ENCODE measurements at places on chromosomes 2 and 18.

GRCh38 chr2:72954376-72955227 lies 37.3 kb downstream of the EMX1 start:
- DNase-seq: no peak

DNA sequence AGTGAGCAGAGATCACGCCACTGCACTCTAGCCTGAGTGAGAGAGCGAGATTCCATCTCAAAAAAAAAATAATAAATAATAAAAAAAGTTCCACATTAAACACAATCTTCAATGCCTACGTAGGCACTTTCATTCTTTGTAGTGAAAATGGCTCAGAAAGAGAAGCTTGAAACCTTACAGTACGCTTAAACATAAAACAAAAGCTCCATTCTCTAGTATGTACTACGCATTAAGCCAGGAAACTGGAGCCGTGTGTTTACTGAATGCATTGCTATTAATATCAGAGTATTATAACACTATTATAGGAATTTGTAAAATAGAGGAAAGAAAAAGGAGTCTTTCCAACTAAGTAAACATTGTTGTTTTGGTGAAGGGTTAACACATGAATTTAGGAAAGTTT lies 41.3 kb upstream of the LMAN1 start:
- no peak for DNase-seq

GRCh38 chr18:39299152-39299551 lies 1733.6 kb upstream of the CELF4 start:
- DNase-seq: no peak

GRCh38 chr18:470661-471501 lies 29.6 kb downstream of the COLEC12 start:
- peak; percentile 36 for DNase-seq

- DNase-seq: no peak
Observed at GRCh38 chr2:47719099-47719498, 63.8 kb upstream of the MSH6 start.

DNA sequence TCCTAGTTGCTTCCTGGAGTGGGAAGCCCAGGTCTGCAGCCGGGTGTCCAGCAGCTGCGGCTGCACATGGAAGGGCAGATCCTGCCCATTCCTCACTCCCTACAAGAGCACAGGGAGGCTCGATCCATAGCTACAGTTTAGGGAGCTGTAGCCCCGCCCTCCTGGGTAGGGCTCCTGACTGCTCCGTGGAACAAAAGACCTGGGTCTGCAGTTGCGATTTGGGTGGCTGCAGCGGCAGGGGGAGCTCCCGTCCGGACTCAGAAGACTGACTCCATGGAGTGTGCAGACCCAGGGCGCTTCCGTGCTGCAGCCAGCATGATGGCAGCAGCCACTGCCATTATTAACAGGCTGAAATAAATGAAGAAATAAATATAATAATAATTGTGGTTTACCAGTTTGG lies 157.3 kb downstream of the CTNNA2 start:
- no peak for DNase-seq

DNA sequence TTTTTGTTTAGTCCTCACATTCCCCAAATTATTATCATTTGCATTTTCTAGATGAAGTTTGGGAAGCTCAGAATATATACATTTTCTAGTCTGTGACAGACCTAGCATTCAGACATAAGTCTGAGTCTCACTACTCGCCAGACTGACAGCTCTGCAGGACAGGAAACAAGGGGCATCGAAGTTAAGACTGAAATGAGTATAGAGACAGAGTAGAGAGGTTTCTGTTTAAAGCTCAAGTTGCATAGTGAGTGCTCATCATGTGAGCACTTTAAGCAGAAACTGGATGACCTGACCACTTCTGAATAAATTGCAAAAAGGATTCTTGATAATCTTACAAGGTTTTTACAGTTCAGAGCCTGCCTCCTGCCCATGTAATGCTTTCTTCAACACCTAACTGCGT lies 1.1 kb downstream of the HADHB start:
- peak; percentile 12 for DNase-seq

DNA sequence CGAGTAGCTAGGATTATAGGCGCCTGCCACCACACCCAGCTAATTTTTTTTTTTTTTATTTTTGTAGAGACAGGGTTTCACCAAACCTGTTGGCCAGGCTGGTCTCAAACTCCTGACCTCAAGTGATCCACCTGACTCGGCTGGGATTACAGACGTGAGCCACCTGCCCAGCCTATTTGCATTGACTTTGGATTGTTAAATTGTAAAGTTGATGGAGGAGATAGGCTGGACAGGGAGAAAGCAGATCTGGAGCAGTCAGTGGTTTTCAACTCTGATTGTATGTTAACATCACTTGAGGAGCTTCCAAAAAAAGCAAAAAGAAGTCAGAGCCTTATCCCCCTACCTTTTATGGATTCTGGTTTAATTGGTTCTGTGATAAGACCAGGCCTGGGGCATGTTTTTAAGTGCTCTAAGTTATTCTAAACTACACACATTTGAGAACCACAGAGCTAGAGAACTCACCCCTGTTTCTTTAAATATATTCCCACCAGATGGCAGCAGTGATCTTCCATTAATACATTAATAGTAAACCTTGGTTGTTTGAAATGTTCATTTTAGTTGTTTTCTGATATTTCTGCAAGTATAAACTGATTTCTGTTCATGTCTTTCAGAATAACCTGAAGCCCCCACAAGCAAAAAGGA lies 7.5 kb downstream of the C2orf49 start:
- DNase-seq: peak; percentile 86

- no peak for DNase-seq
Observed at GRCh38 chr2:14428056-14428455, 204.5 kb upstream of the LRATD1 start.

DNA sequence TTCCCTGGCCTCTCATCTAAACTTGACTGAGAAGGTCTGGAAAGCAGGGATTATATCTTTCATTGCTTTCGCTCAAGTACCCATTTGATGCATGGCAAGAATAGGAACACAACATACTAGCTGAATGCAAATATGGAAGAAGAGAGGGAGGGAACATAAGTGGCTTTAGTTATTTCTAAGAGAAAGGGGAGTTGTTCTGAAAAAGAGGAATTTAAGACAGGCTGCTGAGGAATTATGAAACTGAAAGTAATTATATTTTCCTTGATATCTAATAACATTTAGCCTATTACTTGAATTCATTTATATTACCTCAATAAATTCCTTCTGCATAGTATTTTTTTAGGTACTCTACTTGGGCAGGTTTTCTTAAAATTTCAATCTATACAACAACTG lies 105.8 kb upstream of the TTN start:
- DNase-seq: no peak

Data from hematopoietic multipotent progenitor cell treated with erythropoietin and hydrocortisone succinate and interleukin-3 and kit ligand, for 6 days (in vitro differentiated cells).